ENCODE measurements at places on chromosomes 1 and 21.

- DNase-seq: no peak
These were observed 436.5 kb downstream of the SIPA1L2 start for GRCh38 chr1:232193451-232193783.

- DNase-seq: no peak
These were observed 35.7 kb upstream of the B3GALT2 start for GRCh38 chr1:193222056-193222615.

DNA sequence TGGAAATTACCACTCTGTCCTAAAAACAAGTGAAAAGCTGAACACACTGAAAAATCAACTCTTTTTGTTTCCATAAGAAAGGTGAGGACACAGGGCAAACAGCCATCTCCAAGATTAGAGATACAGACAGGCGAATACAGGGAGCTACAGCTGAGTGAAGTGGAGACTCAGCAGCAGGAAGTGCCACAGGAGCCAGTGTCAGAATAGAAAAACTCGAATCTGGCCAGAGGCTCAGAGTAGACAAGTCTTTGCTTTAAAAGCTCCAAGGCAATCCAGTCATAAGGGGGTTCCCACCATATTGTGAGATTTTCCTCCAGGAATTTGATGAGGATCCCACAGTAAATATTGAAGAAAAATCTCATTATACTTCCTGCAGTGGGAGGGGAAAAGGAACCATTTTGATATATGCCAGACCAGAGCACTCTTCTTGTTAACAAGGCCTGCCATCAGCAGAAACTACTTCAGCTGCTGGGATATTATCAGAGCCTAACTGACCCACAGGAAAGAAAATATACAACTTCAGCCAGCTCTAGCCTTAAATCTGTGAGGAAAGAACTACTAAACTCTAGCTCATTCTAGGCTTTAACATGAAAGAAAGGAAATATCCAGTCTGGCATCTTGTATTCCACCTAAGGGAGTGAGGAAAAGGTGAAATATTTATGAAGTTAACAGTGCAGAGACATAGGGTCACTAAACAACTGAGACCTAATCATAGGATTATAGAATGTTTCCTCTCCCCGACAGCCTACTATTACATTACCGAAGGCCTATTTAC, 256.2 kb upstream of the OLFM3 start:
- DNase-seq: no peak

GRCh38 chr1:7104339-7104738, 319.1 kb downstream of the CAMTA1 start:
- no peak for DNase-seq

DNA sequence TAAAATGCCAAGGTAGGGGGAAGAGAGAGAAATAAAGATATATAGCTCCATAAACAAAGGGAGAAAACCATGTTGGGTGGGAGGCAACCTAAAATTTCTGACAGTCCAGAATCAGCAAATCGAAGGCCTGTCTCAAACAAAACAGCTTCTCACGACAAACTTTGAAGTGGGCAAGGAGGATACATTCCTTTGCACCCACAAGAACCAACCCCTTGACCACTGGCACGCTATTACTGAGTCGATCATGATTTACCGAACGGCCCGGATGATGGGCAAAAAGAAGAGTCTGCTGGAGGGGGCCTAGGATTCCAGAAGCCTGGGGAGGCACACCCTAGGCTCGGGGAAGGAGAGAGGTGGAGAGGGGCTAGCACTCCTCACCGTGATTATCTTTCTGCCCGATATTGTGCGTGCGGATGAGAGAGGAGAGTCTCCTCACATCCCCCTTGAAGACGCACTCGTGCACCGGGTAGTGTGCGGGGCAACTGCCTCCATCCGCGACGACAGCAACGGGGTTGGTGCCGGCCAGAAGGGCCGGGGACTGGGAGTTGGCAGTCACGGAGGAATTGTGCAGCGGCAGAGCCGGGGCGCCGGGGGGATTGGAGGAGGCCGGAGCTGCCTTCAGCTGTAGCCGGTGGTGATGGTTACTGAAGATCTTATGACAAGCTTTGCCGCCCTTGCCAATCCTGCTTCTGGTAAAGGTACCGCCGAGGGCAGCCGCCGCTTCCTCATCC, 756 bp downstream of the ANKRD13C start:
- peak; percentile 55 for DNase-seq

- no peak for DNase-seq
These were observed 366.9 kb downstream of the TGFB2 start for GRCh38 chr1:218711884-218712674.

DNA sequence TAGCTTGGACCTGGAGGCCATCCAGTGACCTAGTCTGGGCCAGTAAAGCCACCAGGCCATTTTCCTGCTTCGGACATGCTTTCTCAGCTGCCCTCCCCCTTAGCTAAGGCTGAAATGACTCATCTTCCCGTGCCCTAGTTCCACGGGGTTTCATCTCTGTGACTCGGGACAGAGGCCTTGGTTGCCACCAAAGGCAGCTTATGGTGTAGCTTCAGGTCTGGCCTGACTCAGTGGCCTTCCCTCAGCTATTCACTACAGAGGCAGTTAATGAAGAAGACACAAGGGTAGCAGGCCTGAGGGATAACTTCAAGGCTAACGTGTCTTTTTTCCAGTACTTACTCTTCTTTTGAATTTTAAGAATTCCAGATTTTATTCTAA, 82.4 kb downstream of the PBX1 start:
- DNase-seq: no peak

GRCh38 chr1:119447344-119448126, 32.6 kb downstream of the HSD3B2 start:
- no peak for DNase-seq

GRCh38 chr1:180950321-180950720, 37.6 kb downstream of the KIAA1614 start:
- no peak for DNase-seq

DNA sequence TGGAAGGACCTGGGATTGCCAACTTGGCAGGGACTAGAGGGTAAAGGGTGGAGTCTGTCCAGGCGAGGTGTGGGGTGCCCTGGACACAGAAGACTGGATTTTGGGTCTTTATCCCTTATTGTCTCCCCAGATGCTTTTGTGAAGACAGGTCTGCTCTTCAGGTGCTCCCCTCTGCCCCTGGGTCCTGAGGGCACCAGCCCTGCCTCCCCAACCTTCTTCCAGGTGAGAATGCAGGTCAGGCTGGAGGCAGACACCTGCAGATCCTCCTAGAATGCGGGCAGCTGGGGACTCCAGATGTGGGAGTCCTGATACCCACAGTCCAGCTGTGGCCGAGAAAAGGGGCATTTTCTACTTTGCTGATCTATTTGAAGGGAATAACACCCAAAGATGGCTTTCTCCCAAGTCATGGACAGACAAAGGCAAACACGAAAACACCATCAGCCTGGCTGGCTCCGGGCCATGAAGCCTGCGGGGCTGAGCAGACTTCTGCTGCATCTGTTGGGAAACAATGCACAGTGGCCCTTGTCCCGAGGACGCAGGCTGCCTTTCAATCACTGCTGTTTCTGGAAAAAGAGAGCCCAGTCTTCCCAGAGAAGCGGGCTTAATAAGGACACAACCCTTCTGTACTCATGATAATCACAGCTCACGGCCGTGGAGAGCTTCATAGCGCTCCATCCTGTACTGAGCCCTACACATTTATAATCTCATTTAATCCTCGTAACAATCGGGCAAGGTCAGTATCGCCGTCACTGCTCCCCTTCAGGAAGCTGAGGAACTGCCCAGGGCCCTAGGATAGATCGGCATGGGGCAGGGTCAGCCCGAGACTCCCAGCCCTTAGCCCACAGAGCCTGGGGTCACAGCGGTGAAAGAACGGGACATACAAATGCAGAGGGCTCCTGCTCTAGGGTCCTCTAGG, 62.0 kb upstream of the ABCG1 start:
- no peak for DNase-seq

DNA sequence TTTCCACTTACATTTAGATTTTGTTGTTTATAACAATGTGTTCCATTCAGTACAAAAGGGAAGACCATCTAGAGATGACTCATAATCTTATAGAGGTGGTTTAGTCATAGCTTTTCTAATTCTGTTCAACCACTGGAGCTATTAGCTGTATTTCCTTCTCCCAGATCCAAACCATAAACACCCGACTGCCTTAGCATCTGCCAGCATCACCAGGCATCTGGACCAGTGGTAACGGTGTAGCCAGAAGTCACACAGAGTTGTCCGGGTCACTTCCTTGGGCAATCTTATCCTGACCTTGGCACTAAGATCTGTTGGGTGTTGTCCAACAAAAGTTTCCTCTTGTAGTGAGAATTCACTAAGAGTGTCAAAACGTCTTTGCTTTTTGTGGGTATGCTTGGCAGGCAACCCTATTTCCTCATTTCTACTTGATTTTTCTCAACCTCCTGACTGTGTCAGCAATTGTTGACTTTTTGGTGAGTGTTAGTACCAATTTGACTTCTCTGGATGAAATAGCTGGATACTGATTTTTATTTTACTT, 372.1 kb upstream of the B3GALT2 start:
- peak; percentile 64 for DNase-seq

DNA sequence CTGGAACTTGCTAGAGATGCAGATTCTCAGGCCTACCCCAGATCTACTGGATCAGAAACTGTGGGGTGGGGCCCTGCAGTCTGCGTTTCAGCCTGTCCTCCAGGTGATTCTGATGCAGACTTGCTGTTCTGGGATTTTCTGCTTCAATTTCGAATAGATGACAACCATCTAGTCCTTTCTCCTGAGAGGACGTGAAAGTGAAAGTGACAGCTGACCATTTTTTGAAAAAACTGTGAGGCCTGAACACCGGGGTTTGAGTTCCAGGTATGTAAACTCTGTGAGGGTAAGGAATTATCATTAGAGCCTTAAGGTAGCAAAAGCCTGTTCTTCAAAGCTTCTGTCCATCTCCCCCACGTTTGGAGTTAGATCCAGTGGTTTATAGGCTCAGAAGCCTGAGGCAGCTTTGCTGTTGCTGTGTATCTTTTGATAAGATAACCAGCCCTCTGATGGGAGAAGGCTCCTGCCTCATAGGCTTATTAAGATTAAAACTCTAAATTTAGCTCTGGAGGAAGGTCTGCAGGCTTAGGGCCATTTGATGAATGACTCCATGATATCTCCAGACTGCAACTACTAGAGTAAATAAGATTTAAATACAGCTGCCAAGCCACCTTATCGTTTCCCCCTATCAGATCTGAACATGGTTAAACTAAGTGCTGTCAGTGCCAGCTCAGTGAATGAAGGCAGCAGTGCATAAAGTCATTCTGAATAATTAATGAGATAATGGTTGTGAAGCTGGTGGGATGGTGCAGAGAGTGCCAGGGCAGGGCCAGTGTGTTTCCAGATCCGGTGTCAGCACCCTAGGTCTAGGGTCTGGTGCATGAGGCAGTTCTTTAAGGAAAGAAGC, 335.2 kb downstream of the HHAT start:
- DNase-seq: no peak

DNA sequence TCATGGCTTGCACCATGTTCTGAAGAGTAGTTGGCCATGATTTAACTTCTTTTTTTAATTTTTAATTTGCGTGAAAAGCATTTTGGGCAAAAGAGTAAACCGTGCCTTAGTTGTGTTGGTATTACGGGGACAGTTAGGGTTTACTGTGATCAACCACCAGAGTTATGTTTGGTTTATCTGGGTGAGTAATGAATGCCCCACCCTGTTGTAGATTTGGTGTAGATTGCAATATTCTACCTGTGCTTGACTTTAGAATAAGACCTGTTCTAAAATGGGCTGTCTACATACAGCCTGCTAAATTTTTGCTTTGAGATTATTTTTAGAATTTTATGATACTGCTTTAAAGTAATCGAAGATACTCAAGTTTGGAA, 1.4 kb downstream of the USP25 start:
- no peak for DNase-seq

- DNase-seq: no peak
These were observed 7.2 kb upstream of the ETV3L start for GRCh38 chr1:157106813-157107189.

DNA sequence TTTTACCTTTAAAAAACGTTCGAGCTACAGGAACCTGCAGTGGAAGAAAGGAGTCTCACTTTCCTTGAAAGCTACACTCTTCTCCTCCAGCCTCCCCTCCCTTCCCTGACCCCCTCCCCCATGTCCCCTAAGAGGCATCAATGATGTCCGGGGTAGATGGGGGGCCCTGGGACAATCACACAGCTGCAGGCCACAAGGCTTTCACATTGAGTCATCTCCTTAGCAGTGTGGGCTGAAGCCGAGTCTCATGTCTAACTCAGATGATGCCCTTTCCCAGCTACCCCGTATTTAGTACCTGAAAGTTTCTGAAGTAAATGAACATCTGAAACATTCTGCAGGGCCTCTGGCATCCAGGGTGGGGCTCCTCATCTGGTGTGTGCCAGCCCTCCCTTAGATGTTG, 6.3 kb upstream of the GPR25 start:
- no peak for DNase-seq

DNA sequence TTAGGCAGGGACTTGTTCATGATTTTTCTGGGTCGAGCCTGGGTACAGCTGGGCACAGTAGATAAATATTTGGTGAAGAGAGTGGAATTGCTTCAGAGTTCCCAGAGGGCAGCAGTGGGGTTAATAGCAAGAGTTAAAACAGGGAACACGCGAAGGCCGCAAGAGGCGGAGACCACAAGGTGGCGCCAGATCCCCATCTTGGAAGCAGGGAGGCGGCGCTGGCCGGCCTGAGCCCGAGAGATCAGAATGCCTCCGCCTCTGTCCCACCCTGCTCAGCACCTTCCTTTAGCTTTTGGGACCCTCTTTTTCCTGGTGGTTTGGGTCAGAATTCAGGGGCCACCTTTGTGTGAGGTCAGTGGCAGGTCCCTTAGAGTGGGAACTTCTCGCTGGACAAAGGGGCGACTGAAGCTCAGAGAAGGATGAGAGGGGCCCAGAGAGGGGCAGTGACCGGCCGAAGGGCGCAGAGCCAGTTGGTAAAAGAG, 6.5 kb upstream of the PADI2 start:
- DNase-seq: peak; percentile 88

DNA sequence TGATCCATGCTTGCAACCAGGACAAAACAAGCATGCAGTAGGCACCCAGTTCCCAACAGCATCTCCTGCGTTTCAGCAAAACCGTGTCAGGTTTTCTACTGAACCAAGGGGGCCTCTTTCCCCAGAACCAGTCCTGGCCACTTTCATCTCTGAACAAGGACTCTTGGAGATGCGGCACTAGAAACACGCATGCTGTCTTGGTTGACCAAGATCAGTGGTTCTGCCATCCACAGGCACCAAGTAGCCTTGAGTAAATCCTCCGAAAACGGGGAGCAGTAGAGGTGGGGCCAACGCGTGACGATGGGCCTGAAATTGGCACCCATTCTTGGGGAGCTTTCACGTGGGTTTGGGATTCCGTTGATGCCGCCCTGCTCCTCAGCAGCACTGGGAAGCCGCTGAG, 62.5 kb upstream of the AJAP1 start:
- DNase-seq: no peak

GRCh38 chr1:217482356-217483102, 148.4 kb downstream of the GPATCH2 start:
- DNase-seq: no peak

GRCh38 chr1:223219846-223220610, 77.0 kb upstream of the TLR5 start:
- DNase-seq: no peak

DNA sequence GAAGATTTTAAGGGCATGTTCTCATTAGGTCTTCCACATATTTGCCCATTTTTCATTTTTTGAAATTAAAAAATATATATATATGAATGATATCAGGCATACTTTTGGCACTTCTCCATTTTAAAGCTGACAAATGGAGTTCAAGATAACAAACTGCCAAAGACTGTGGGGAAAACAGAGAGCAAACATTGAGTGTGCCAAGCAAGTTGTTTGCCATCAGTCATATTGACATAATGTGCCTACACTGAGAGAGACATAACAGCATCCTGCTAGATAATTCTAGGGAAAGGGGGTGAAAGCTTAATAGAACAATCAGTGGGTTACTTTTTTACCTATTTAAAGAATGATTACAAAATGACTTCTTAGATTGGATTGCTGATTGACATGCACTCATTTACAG, 529.4 kb upstream of the CXADR start:
- no peak for DNase-seq

Data from KBM-7 (cell line).